Urothelium cell line (cell line): ENCODE measurements at places on chromosomes 2 and 18.

DNA sequence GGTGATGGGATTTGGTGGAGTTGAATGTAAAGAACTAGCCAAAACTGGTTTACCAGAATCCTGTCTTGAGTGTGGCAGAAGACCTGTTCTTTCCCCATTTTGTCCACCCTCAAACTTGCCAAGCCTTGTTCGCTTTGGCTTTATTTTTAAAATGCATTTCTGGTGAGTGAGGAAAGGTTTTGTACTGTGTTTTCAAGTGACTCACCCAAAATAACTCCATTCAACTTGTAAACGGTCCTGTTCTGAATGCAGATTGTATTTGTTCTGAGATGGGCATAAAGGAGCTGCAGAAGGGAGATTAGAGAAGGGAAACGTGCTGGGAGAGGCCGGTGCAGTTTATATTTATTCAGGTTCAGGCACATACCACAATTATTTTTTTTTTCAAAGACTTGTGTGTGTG, 5.3 kb upstream of the ITPRID2 start:
- DNase-seq, result no peak

DNA sequence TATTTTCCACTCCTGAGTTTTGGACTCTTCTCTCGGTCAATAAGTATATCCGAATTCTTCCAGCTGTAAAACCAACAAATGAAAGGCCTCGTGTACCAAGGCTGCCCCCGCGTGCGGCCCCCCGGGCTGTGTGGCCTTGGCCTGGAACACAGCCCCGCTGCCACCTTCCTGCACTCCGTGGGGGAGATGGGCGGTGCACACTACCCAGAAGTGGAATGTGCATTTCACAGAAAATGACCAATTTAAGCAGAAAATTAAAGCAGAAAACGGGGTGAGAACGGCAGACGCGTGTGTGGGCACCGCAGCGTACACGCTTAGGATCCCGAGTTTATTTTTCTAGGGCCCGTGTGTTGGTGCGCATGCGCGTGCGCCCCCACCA, 34.4 kb upstream of the ZNF516 start:
- DNase-seq, result no peak

DNA sequence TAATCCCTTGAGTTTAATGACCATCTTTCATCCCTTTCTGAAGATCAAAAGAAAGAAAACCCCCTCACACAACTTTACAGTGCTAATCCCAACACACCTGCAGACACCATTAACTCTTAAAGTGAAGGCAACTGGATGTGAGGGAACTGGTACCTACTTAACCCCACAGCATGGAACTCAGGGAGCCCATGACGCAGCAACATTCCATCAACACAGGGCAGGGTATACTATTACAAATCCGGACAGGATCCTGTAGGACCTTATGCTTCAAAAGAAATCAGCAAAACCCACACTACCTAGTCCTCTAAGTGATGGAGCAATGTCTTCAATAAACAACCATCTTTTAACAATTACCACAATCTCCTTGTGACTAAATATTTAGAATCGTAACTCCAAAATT, 78.6 kb downstream of the FARSB start:
- DNase-seq, result no peak

DNA sequence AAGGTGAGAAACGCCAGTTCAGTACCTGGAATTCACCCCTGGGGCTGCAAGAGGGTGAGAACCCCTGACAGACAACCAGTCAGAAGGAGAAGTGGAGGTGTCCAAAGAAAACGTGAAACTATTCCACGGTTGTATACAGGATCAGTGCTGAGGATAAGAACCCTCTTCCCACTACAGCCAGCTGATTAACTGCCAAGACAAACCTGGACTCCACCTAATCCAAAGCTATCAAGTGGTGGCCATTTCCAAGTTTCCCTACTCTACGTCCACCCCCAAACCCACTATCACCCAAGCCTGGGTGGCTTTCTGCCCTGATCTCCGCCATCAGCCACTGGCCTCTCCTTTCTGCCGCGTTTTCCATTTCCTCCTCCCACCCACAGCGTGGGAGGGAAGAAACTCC, 312.3 kb upstream of the ID2 start:
- no peak for DNase-seq

GRCh38 chr2:173766537-173767289, 198.5 kb downstream of the SP3 start:
- DNase-seq, result no peak

DNA sequence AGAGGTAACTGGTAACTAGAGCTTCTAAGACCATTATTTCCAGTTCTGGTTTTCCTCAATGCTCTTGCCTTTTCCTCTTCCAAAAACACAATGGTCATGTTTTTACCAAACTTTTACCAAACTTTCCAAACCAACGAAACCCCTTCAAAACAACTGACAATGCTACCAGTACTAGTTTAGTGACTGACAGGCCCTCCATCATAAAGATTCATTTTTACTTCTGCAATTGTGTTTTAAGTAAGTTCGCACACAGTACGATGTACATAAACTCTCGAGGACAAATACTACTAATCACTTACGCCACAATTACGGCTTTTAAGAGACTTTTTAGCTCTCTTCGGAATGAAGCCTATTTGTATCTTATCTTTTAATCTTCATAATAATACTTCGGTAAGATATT, 900 bp downstream of the C18orf32 start:
- DNase-seq, result no peak

DNA sequence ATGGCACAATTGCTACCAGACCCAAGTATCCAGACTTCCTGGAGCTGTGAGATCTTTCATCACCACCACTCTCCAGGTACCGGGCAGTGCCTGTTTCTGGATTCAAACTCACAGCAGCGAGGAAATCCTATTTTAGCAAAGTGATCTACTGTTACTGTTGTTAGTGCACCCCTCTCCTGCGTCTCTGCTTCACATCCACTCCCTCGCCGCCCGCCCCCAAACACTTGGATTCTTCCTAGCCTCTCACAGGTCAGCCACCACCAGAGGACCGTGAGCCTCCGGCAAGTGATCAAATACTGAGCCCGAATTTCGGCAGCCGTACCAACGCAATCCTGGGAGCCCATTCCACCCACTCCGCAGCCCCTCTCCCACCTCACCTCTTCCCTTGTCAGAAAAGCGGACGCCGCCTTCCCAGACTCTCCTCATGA, 519 bp downstream of the METTL4 start:
- DNase-seq, result peak; percentile 95

- DNase-seq, result no peak
Observed at GRCh38 chr18:26702086-26702485, 153.7 kb upstream of the KCTD1 start.
